Kidney (tissue), 22 donors: ENCODE measurements at places on chromosomes 7 and 10. TPM values are rescaled to one million over a fixed set of nuclear protein-coding genes. Genes with fewer than 3 reads are reported as not detected.

DNA sequence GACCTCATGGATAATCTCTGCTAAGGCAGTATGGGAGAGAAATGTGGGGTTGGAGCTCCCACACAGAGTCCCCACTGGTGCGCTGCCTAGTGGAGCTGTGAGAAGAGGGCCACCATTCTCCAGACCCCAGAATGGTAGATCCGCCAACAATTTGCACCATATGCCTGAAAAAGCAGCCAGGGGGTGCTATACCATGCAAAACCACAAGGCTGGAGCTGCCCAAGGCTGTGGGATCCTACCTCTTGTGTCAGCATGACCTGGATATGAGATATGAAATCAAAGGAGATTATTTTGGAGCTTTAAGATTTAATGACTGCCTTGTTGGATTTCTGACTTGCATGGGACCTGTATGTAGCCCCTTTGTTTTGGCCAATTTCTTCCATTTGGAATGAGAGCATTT is 27.0 kb upstream of the SAMD9L start:
- DNase-seq = no peak

DNA sequence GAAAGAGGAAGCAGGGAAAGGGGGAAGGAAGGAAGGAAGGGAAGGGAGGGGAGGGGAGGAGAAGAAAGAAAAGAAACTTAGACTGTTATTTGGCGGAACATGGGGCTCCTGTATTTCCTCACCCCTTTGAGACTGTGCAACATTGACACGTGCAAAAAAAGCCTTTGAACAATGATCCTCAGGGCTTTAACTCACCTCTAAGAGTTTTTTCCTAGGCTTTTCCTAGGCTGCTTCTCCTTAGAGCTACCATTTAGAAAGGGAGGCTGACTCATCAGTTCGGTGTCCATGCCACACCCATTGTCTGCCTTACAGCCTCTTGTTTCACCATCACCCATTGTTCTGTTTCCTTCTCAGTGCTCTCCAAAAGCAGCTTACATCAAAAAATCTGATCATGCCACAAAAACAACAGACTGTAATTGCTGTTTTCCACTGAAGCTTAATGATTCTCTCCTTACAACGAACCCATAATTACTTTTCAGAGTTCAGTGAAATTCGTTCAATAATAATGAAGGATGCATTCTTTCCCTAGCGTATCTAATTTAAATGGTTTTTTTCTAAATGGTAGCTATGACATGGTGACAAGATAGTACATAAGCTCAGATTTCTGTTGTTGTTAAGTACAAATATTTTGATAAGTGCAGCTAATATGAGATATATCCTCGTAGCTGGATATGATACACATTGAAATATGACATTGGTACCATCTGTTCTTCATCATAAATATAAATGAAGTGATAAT is 90.8 kb downstream of the PRLHR start:
- DNase-seq = no peak

- no peak for DNase-seq
These were observed 12.3 kb downstream of the DYDC1 start for GRCh38 chr10:80344276-80344675.

GRCh38 chr10:101934686-101935305 is 91.2 kb upstream of the KCNIP2 start:
- DNase-seq = no peak

DNA sequence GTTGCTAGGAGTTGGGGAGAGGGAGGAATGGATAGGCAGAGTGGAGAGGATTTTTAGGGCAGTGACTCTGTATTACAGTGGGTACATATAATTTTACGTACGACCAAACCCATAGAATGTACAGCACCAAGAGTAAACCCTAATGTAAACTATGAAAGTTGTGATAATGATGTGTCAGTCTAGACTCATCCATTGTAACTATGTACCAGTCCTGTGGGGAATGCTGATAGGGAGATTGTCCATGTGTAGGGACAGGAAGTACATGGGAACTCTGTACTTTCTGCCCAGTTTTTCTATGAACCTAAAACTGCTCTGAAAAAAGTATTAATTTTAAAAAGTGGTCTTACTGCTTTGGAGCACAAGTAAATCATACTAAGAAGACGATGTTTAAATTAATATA is 441.8 kb downstream of the AUTS2 start:
- DNase-seq = no peak

DNA sequence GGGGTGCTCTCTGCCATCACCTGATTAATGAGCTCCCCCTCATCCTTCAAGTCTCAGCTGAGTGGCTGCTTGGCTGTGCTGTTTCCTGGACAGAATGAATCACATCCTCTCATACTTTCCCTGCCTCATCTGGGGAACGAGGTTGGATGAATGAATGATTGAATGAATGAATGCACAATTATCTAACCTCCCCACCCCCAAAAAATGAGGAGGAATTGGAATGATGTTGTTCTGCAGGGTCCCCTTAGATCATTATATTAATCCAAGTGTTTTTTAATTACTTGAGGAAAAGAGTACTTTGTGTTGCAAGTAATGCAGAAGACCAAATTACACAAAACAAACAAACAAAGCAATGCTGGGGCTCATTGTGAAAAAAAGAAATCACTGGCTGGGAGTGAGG is 240.2 kb downstream of the BUB3 start:
- DNase-seq = no peak

GRCh38 chr10:13672548-13672947 is 85.8 kb downstream of the PRPF18 start:
- DNase-seq = peak; percentile 84

DNA sequence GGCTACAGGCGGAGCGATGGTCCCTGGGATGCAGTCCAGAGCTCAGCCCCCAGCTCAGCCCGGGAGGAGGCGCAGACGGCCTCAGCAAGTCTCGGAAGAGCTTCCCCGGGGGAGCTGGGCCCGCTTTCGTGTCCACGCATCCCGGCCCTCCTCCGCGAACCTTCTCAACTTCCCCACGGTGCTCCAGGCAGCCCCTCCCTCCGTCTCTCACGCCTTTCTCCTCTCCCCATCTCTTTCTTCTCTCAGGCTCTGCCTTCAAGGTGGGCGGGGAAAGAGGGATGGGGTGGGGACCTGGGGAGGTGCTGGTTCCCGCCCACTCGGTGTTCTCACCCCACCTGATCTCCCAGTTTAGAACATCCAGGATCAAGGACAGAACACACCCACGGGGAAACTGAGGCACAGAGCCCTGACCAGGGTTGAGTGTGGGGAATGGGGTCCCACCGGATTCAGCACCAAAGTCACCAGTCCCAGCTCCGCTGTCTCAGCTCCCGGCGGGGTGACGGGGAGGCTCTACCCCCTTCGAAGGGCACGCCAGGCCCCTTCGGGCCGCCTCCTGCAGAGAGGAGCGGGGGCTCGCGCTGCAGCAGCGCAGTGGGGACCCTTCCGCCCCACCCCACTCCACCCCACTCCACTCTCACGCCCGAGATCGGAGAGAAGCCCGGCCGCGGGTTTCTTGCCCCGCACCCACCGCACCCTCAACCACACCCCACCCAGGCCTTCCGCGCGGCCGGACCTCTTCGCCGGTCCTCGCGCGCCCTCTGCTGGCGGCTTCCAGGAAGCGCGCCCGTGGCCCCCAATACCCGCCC is 18.2 kb downstream of the POLL start:
- peak; percentile 89 for DNase-seq

DNA sequence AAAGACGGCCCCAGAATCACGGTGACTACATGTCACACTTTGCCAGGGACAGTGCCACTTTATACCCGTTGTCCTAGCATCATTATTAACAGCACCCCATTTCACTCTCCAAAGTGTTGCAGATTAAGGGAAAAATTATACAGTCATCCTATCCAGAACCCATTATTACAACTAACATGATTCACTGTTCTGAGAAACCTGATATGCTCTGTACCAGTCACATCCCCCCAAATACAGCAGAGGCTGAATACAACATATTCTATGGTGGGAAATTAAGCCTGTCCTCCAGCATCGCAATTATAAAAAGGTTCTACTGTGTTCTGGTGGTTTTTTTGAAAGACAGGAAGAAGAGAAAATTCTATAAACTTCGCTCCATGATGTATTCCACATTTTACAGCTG is 162.1 kb downstream of the JAZF1 start:
- no peak for DNase-seq

GRCh38 chr7:12002428-12002827 is 170.4 kb upstream of the THSD7A start:
- no peak for DNase-seq

GRCh38 chr7:151143261-151144015 is 24.1 kb downstream of the GBX1 start:
- no peak for DNase-seq

DNA sequence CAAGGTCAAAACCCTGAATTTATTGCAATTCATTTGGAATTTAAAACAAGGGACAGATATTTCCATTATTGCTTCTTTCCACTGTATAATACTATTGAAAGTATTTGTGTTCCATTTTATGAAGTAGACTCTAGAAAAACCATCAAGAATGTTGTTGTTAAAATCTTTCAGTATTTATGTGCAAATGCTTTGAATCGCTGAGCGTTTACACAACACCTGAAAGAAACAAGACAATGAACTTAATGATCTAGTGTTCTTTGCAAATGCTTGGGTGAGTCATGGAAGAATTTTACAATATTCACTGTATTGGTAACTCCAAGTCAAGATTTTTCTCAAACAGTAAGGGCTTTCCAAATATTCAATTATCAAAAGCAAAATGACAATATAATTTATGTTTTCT is 97.1 kb downstream of the VIPR2 start:
- DNase-seq = no peak

DNA sequence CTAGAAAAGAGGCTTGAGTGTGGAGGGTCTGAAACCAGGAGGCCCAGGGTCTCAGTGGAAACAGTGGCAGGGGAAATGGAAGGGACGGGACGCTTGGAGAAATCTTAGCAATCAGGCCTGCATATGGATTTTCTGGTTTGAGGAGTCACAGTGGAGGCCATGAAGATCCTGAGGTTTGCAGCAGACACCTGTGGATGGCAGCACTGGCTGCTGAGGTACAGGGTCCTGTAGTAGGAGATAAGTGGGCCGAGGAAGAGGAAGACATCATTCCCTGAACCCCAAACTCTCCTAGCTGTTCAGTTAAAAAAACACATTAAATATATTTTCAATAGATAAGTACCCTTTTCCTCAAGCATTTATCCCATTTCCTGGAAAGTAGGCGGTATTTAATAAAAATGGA is 208.8 kb upstream of the IGFBP3 start:
- DNase-seq = no peak

- DNase-seq = no peak
These were observed 25.7 kb downstream of the ABI1 start for GRCh38 chr10:26835025-26835424.

GRCh38 chr10:32618482-32618881 is 172.5 kb downstream of the CCDC7 start:
- no peak for DNase-seq

DNA sequence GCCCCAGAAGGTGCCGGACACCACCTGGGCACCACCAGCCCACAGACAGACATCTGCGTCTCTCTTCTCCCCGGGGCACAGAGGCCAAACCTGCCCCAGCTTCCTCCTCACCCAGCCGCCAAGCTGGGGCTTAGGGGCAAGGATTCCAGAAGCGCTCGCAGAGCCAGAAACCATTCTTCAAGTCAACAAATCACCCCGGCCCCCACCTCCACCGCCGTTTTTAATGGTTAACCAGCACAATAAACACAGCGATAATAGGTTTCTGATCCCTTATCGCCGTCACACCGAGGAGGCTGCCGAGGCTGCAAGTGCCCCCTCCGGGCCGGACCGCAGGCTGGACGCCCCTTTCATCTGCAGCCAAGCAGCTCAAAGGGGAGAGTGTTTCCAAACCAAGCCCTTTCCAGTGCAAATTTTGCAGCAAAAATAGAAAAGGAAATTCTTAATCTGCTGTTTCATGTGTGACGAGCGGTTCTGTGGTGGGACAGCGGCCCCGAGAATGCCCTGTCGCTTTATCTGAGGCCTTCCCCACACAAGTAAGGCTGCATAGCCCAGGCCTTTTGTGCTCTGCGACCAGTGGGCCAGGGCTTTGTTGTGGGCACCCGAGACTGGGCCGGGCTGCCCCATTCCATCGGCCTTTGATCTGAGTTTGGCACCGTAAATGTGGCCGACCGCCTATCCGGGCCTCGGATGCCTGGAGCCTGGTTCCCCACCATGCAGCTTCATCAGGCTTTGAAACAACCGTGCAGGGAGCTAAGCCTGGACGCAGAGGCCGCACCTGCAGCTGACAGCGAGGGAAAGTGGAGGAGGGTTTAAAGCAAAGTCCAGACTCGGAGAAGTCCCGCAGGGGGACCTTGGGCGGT is 83.2 kb downstream of the FOXL3 start:
- DNase-seq = peak; percentile 89

- DNase-seq = no peak
These were observed 1038.3 kb downstream of the LRMDA start for GRCh38 chr10:76469675-76470074.

DNA sequence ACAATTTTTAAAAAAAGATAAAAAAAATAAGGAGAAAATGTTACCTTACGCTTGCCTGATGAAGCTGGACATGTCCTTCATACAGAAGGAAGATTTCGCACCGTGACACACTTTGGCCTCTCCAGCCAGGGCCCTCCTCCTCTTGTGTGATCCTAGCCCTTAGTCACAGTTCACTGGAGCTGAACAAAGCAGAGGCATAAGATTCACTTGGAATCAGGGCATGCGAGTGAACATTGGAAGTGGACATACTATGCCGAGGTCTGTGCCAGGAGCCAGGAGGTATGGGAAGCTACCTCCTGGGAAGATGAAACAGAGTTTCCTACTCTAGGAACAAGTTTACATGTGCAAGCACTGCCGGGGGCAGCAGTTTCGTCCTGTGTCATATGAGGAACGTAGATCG is 91.5 kb downstream of the XPNPEP1 start:
- no peak for DNase-seq

- peak; percentile 81 for DNase-seq
These were observed 3.0 kb downstream of the NUP42 start for GRCh38 chr7:23184709-23185359.

DNA sequence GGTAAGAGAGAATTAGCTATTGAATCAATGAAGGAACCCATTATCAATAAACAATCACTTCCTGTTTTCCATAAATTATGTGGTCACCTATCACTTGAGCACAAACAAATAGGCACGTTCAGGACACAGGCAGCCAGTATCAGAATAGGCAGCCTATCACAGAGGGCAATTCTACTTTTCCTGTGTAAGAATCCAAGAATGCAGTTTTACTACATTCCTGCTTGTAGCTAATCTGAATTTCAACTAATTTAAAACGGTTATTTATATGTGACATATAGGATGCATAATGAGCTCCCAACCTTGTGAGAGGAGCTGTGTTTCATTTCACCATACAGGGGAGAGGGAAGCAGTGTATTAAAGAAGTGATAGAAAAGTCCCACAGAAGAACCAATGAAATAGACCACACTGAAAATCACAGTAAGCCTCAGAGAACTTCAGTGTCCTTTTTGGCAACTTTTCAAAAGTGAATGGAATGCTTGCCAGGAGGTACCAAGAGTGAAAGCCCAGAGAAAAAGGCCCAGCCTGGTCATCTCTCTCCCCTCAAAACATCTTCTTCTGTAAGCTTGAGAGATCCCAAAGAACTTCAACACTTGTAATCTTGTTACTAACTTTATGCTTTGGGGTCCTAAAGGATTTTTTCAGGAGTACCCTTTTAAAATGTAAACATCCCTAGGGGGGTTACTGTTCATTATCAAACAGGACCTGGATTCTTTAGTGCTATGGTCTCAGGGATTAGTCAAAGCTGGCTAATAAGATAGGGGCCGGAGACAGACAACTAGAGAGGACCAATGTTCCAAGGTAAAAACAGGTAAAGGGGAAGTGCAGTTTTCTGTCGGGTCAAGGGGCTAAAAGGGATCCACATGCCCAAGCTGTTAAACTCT is 1.3 kb downstream of the IMMP2L start:
- DNase-seq = peak; percentile 61

Gene SH2D4B
- not detected for polyA plus RNA-seq

Gene ZNF804B
- not detected for polyA plus RNA-seq

Gene PRKAR2B
- polyA plus RNA-seq = 7.3 TPM

Gene ASIC3
- polyA plus RNA-seq = 3.1 TPM

Gene TIAL1
- polyA plus RNA-seq = 46.7 TPM

Gene AKR1B15
- not detected for polyA plus RNA-seq

Gene DUSP5
- 9.0 TPM for polyA plus RNA-seq

Gene UCMA
- not detected for polyA plus RNA-seq

Gene ACSM6
- polyA plus RNA-seq = 0.34 TPM
